Effector memory CD8-positive, alpha-beta T cell (primary cell): ENCODE measurements at places on chromosomes 13 and 19.

GRCh38 chr13:79417741-79418140, 11.7 kb upstream of the RBM26 start:
- no peak overlapping the region for H3K4me3 ChIP-seq
- no peak for DNase-seq
- H3K27me3 ChIP-seq, result no peaks in the 10 kb centered on the region
- no peaks in the 10 kb centered on the region for H3K4me1 ChIP-seq
- no peak overlapping the region for H3K27ac ChIP-seq
- H3K36me3 ChIP-seq, result peaks cover 2% of the 10 kb centered on the region

GRCh38 chr19:39525205-39525604, 7.4 kb downstream of the EID2B start:
- peaks cover 5% of the 10 kb centered on the region for H3K4me1 ChIP-seq
- no peak overlapping the region for H3K4me3 ChIP-seq
- no peak overlapping the region for H3K27ac ChIP-seq
- H3K36me3 ChIP-seq, result peaks cover 7% of the 10 kb centered on the region
- no peaks in the 10 kb centered on the region for H3K27me3 ChIP-seq

- no peaks in the 10 kb centered on the region for H3K36me3 ChIP-seq
- peaks cover 26% of the 10 kb centered on the region for H3K4me1 ChIP-seq
- H3K4me3 ChIP-seq, result peak overlapping the region; percentile 68
- no peaks in the 10 kb centered on the region for H3K27me3 ChIP-seq
These were observed 1.0 kb upstream of the CEACAM1 start for GRCh38 chr19:42529248-42529764.

DNA sequence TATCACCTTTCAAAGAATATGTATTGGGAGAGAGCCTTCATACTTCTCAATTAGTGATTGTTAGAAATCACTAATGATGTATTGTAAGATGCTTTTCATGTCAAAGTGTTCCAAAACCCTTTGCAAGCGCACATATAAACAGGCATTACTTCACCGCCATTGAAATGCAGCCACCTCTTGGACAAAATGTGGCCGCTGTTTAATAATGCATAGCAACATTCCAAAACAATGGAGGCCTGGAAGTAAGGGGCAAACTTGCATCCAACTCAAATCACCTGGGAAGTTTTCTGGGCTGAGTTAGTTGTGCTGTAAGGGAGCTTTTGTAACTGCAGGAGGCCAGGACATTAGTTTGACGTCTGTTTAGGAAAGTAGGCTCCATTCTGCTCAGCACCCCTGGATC, 438.1 kb downstream of the FGF9 start:
- H3K4me1 ChIP-seq, result peaks cover 36% of the 10 kb centered on the region
- no peak overlapping the region for H3K4me3 ChIP-seq
- H3K27me3 ChIP-seq, result no peaks in the 10 kb centered on the region
- peaks cover 5% of the 10 kb centered on the region for H3K36me3 ChIP-seq
- DNase-seq, result no peak
- H3K27ac ChIP-seq, result no peak overlapping the region

DNA sequence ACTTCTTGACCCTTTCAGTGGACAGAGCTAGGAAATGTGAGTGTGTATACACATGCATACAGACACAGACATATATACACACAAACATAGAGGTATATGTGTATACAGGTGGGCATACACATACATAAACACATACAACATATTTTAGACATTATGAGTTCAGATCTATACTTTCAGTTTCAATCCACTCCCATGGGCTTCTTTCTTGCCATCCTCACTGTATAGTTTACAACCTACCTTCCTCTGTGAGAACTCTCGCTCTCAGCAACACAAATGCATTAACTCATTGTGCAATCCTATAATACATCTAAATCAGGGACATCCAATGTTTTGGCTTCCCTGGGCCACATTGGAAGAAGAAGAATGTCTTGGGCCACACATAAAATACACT, 21.2 kb upstream of the SCEL start:
- H3K4me3 ChIP-seq, result no peak overlapping the region
- H3K27me3 ChIP-seq, result peaks cover 6% of the 10 kb centered on the region
- peaks cover 6% of the 10 kb centered on the region for H3K4me1 ChIP-seq
- DNase-seq, result no peak
- no peak overlapping the region for H3K27ac ChIP-seq
- no peaks in the 10 kb centered on the region for H3K36me3 ChIP-seq

DNA sequence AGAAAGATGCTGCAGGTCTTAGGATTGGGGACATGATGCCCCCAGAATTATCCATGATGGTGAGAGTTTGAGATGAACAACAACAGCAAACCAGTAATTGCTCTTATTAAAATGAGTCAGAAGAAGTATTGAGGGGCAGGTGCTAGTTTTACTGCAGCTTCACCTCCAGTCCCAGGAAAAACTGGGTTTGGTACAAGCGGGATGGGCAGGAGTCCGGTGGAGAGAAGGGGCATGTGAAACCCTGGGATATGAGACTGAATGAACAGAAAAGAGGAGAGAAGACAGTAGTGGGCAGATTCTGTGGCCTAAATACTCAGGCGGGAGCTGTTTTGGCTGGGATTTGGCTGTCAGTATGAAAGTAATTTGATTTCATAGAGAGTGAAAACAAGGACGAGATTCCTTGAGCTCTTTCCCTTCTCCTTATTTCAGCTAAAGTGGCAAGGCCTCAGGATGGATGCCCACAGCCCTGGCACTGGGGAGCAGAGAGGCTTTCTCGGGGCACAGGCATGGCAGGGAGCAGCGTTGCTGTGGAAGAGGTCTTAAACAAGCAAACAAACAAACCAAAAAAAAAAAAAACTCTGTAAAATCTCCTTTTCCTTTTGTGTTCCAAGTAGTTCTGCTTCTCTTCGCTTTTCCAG, 30.7 kb downstream of the NFIX start:
- peaks cover 91% of the 10 kb centered on the region for H3K27me3 ChIP-seq
- DNase-seq, result no peak

DNA sequence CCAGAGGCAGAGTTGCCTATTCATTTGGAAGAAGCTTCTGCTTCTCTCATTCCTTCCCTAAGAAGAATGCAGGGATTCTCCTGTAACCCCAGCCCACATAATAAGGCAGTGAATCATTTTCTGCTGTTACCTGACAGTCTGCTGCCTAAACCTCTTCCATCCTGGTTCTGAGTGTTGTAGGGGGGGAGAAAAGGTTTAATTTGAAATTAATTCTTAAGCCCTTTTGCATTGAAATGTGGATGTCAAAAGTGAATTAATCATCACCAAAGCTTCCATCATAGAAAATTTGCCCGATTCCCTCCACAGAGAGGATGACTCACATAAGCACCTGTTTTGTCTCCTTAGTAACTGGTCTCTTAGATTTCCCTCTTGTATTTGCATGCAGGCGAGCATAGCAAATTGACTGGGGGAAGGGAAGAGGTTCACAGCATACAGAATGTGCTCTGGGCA, 146.7 kb upstream of the FNDC3A start:
- H3K27ac ChIP-seq, result no peak overlapping the region
- no peak for DNase-seq
- H3K27me3 ChIP-seq, result no peaks in the 10 kb centered on the region
- peak overlapping the region; percentile 48 for H3K4me3 ChIP-seq
- peaks cover 15% of the 10 kb centered on the region for H3K4me1 ChIP-seq

GRCh38 chr19:16874250-16874977, 14.4 kb upstream of the F2RL3 start:
- DNase-seq, result no peak
- H3K4me1 ChIP-seq, result peaks cover 9% of the 10 kb centered on the region
- H3K27me3 ChIP-seq, result no peaks in the 10 kb centered on the region
- no peak overlapping the region for H3K4me3 ChIP-seq
- H3K36me3 ChIP-seq, result peaks cover 38% of the 10 kb centered on the region

DNA sequence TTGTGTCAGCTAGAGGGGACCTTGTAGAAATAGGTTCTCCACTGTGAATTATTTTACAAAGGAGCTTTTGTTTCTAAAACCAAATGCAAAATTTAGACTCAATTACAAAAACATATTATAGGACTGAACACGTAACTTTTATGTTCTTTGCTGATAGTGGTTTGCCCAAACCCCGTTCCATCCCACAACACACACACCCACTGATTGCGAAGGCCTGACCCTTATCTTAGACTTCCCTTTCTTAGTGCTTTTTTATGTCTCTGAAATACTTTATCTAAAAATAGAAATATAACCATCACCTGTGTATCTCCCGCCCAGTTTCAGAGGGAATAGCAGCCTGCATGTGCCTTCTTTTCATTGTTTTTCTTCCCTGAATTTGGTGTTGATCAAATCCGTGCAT, 13.0 kb downstream of the CCNA1 start:
- H3K4me1 ChIP-seq, result no peaks in the 10 kb centered on the region
- no peaks in the 10 kb centered on the region for H3K27me3 ChIP-seq
- peaks cover 3% of the 10 kb centered on the region for H3K36me3 ChIP-seq

GRCh38 chr19:29724746-29725145, 9.7 kb upstream of the C19orf12 start:
- peaks cover 11% of the 10 kb centered on the region for H3K36me3 ChIP-seq
- no peak overlapping the region for H3K4me3 ChIP-seq
- H3K27ac ChIP-seq, result no peak overlapping the region

DNA sequence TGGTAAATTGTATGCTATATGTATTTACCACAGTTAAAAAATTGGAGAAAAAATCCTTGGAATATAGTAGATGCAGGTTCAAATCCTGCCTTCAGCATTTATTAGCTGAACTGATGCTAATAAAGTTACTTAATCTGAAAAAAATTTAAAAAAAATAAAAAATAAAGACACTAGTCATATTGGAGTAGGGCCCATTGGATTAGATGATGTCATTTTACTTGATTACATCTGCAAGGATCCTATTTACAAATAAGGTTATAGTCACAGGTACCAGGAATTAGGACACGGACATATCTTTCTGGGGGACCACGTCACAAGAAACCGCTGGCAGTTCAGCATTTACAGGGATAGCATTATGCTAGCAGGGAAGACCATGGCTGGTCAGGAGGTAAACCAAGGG, 6.2 kb downstream of the ZNF555 start:
- no peaks in the 10 kb centered on the region for H3K27me3 ChIP-seq
- H3K4me3 ChIP-seq, result no peak overlapping the region
- no peak overlapping the region for H3K27ac ChIP-seq
- H3K36me3 ChIP-seq, result peaks cover 24% of the 10 kb centered on the region

DNA sequence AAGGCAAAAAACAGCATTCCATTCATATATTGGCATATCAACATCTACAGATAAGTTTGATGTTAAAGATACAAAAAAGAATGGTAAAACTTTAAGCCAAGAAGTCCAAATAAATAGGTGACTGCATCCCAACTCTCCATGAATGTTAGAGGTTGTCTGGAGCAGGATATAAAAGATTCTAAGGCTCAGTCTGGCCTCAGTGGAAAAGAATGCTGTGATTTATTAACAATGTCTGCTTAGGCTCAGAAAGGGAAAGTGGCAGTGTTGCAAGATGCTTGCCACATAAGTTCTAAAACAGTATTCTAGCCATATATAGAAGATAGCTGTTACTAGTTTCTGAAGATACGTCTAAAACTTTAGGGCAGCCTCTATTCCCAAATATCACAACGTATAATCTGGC, 179.8 kb upstream of the NBEA start:
- no peaks in the 10 kb centered on the region for H3K27me3 ChIP-seq
- no peaks in the 10 kb centered on the region for H3K4me1 ChIP-seq
- DNase-seq, result no peak
- no peak overlapping the region for H3K27ac ChIP-seq

GRCh38 chr19:7740682-7741054, 6.7 kb downstream of the CD209 start:
- H3K27me3 ChIP-seq, result peaks cover 58% of the 10 kb centered on the region
- H3K4me3 ChIP-seq, result no peak overlapping the region
- H3K4me1 ChIP-seq, result no peaks in the 10 kb centered on the region
- H3K36me3 ChIP-seq, result peaks cover 3% of the 10 kb centered on the region
- DNase-seq, result no peak

DNA sequence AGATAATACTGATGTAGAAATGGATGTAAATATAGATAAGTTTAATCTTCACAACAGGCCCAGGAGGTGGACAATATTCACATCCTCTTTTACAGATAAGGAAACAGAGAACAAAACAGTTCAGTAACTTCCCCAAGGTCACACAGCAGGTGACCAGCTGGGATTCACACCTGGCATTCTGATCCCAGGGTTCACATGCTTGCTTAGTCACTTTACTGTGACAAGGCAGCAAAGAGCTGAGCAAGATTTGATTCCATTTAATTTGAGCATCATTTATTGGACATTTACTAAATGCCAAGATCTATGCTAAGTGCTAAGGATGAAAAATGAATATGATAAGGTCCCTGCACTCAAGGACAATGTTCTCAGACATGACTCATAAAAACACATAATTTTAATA, 94.1 kb upstream of the STARD13 start:
- H3K4me3 ChIP-seq, result no peak overlapping the region
- no peaks in the 10 kb centered on the region for H3K36me3 ChIP-seq
- H3K27me3 ChIP-seq, result peaks cover 19% of the 10 kb centered on the region
- DNase-seq, result no peak
- no peak overlapping the region for H3K27ac ChIP-seq
- no peaks in the 10 kb centered on the region for H3K4me1 ChIP-seq

DNA sequence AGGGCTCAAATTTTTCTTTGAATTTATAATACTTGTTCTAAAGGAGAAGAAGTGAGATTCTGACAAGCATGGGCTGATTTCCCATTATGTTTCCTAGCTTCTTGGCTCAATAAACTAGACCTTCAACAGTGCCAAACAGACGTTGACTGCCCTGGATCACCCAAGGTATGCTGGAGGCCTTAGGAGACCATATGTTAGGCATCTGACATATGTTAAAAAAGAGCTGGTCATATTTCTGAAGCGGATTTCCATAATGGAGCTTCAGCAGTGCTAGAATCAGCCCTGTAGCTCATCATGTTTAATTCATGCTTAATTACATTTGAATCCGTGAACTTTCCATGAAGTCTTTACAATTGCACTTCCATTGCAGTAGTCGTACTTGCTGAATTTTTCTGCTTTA, 653.3 kb downstream of the DIAPH3 start:
- no peak overlapping the region for H3K4me3 ChIP-seq
- no peaks in the 10 kb centered on the region for H3K36me3 ChIP-seq
- H3K27ac ChIP-seq, result no peak overlapping the region
- peaks cover 5% of the 10 kb centered on the region for H3K27me3 ChIP-seq

GRCh38 chr19:38506723-38507550, 73.4 kb downstream of the RYR1 start:
- H3K27me3 ChIP-seq, result peaks cover 6% of the 10 kb centered on the region
- DNase-seq, result peak; percentile 80
- peak overlapping the region; percentile 25 for H3K4me3 ChIP-seq
- H3K4me1 ChIP-seq, result peaks cover 6% of the 10 kb centered on the region
- H3K36me3 ChIP-seq, result peaks cover 2% of the 10 kb centered on the region
- H3K27ac ChIP-seq, result no peak overlapping the region

- H3K27ac ChIP-seq, result no peak overlapping the region
- no peaks in the 10 kb centered on the region for H3K36me3 ChIP-seq
- no peaks in the 10 kb centered on the region for H3K4me1 ChIP-seq
- no peaks in the 10 kb centered on the region for H3K27me3 ChIP-seq
These were observed 27.0 kb upstream of the ZNF726 start for GRCh38 chr19:23887642-23888041.

DNA sequence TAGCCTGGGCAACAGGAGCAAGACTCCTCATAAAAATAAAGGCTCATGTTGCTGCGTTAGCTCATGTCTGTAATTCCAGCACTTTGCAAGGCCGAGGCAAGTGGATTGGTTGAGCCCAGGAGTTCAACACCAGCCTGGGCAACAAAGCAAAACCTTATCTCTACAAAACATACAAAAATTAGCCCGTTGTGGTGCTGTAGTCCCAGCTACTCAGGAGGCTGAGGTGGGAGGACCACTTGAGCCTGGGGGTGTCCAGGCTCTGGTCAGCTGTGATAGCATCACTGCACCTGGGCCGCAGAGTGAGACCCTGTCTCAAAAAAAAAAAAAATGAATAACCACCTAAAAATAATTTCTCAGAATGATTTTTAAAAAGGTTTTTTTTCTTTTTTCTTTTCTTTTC, 3.9 kb upstream of the NUDT19 start:
- H3K27ac ChIP-seq, result no peak overlapping the region
- no peak for DNase-seq
- peaks cover 9% of the 10 kb centered on the region for H3K4me1 ChIP-seq
- H3K4me3 ChIP-seq, result no peak overlapping the region
- no peaks in the 10 kb centered on the region for H3K27me3 ChIP-seq
